Fibroblast of skin of scalp (primary cell): ENCODE measurements at places on chromosomes 4 and X.

DNA sequence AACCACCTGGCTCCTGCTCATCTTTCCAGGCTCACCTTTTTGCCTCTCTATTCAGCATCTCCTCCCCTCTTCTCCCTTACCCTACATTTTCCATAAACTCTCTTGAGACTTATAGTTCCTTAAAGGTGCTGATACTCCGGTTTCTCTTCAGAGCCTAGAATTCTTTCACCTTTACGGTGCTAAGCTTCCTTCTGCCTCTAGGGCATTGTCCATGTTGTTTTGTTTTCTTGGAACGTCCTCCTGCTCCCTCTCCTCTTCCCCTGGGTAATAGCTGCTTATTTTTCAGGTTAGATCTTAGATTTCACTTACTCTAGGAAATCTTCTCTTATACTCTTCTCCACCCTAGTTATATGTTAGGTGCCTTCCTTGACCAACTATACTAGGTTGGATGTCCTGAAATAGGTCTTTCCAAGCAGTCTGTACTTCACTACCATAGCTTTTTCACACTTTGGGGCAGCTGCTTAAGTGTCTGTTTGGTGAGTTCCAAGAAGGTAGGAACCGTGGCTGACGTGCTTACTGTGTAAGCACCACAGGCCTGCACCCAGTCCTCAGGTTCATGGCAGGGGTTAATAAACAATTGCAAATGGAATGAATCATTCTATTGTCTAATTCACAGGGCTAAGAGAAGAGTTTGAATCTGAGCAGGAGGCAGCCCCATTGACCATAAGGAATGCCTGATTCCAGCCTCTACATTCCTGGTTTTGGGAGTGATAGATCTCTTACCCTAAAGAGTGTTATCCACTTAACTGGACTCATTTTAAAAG, 227.5 kb downstream of the MGST2 start:
- no peak for DNase-seq

GRCh38 chrX:74656079-74656745, 41.8 kb upstream of the RLIM start:
- peak; percentile 34 for DNase-seq

GRCh38 chr4:147042046-147042445, 96.4 kb upstream of the TTC29 start:
- DNase-seq = no peak

DNA sequence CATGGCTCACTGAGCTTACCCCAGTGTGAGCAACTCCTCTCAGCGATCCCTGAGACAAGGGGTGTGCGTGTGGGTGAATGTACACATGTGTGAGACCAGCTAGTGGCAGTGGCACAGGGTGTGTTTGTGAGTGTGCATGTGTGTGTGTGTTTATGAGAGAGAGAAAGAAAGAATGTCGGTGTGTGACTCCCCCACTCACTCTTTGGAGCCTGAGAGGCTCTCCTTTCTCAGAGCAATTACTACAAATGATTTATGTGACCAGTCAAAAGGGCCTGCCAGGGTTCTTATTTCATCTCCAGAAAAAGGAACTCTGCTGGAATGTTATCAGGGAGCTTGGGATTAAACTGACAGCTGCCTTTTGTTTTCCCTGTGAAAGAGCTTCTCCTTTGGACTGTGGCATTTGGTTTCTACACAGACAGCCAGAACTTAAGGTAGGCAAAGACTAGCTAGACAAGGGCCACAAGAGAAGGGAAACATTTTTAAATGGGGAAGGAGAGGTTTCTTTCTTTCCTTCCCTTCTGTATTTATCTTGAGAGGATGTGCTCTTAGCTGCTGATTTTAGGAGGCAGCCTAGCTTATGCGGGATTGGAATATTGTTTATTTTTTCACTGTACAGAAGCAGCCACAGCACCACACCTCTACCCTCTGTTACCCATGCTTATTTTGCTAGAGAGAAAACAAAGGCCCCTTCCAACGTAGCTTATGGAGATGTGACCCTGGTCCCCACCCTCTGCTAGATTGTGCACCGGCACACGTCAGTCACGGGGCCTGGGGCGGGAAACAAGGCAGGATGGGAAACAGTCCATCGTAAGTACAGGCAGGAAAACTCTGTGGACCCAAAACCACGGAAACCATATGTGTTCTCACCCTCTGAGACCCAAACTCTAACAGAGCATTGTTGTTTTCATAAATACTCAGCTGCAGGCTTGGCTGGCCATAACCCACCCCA, 143.5 kb downstream of the MGST2 start:
- DNase-seq = no peak

- no peak for DNase-seq
Observed at GRCh38 chr4:35229021-35229420, 1015.3 kb downstream of the ARAP2 start.

- no peak for DNase-seq
Observed at GRCh38 chr4:98399915-98400314, 138.7 kb downstream of the RAP1GDS1 start.

DNA sequence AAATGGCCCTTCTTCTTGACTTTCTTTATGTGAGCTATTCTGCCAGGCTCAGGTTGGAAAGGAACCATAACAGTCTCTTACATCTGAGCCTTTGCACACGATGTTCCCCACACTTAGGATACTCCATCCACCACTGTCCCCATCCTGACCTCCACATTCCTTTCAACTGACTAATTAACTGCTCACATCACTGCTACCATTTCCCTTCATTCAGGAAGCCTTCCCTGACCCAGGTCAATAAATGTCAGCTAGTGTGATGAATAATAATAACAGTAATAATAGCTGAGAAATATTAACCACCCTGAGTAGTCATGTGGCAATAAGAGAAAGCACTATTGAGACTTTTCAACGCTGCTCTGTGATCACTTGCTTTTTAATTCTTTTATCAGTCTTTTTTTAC, 291.7 kb downstream of the KCNIP4 start:
- DNase-seq = no peak

- no peak for DNase-seq
Observed at GRCh38 chrX:154654372-154654771, 993 bp upstream of the CTAG2 start.

DNA sequence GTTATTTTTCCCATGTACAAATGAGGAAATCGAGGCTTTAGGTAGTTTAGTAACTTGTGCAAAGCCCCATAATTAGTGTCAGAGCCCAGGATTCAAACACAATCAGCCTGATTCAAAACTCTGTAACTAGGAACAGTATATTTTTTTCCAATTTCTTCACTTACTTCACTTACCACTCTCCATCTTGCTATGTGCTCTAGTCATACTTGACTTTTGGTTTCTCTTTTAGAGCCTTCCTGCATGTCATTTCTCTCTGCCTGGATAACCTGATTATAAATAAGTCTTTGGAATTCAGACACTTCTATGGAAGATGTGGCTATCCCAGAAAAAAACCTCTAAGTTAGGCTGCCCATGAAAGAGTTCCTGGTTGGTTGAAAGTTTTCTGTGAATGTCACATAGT, 22.2 kb downstream of the SATL1 start:
- DNase-seq = no peak

- no peak for DNase-seq
Observed at GRCh38 chr4:5852523-5853202, 40.2 kb downstream of the CRMP1 start.

GRCh38 chrX:41923978-41924683, 777 bp upstream of the CASK start:
- DNase-seq = peak; percentile 29
